ENCODE measurements at places on chromosomes 12 and 14. TPM values are rescaled to one million over a fixed set of nuclear protein-coding genes. Genes with fewer than 3 reads are reported as not detected.

The ANKRD33 gene
- total RNA-seq = 0.21 TPM

The FAIM2 gene
- total RNA-seq = 0.57 TPM

The MIP gene
- not detected for total RNA-seq

GRCh38 chr14:77746064-77746702 lies 14.8 kb downstream of the SNW1 start:
- DNase-seq = no peak

- DNase-seq = no peak
Observed at GRCh38 chr12:73383584-73384222, 1111.5 kb downstream of the TRHDE start.

DNA sequence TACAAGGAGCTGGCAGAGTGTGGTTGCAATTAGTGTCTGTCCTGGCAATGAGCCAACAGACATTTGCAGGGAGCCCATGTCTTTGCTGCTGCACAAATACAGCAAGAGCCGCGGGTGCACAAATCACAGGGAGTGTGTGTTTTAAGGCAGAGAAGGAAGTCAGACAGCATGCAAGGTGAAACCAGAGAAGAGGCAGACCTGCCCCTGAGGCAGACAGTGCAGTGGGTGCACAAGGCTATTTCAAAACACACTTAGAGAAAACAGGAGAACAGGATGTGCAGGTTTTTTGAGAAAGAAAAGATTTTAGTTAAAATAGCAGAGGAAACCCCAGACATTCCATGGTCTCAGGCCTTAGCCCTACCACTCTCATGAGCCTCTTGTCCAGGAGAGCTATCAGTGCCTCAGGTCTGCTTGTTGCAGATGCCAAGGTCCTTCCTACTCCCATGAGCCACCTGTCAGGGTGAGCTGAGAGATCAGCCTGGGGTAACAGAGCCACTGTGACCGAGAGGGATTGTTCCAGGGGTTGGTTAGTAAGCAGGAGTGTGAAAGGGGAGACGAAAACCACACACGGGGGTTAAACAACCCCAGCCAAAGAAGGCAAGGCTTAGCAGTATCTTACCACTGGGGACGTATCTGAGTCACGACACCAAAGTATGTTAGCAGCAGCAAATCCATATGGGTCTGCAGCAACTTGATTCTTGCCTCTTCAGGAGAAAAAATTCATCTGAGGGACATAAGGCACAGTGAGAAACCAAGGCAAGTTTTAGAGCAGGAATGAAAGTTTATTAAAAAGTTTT lies 78.1 kb downstream of the C14orf132 start:
- peak; percentile 46 for DNase-seq

GRCh38 chr12:2343681-2344080 lies 290.9 kb downstream of the CACNA1C start:
- DNase-seq = no peak

The CCDC59 gene
- total RNA-seq = 28.6 TPM

DNA sequence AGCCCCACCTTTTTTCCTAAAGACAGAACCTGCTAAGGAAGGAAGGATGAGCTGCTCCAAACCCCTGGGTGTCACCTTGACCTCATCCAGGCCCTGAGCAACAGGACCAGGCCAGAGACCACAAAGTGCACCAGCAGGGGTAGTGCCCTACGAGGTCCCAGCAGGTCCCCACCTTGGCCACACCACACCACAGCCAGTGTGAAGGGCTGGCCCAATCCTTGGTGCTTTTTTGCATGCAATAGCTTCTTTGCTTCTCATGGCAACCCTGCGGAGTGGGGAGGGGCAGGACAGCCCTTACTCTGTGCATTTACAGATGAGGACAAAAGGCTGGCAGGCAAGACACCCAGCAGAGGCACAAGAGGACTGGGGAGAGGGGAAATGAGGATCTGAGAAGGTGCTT lies 352.6 kb downstream of the BCL11B start:
- DNase-seq = peak; percentile 4

The KLRC2 gene
- not detected for total RNA-seq

The SMOC1 gene
- total RNA-seq = 1.9 TPM

DNA sequence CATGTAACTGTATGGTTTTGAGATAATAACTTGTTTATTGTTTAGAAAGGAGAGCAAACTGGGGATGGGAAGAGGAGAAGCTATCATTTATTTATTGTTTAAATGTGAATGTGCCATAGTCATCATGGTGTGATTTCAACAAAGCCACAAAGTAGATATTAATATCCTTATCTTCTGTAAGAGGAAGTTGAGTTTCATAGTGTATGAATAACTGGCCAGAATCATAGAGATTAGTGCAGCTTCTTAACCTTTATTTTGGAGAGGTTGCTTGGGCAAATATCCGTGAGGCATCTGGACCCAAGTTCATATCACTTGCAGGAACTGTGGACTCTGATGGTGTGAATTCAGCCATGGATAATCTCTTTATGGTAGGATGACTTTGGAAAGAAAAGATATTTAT lies 26.8 kb upstream of the LYZ start:
- no peak for DNase-seq

- no peak for DNase-seq
Observed at GRCh38 chr12:20572451-20572850, 122.7 kb upstream of the SLCO1C1 start.

- DNase-seq = no peak
Observed at GRCh38 chr14:61668282-61668681, 27.0 kb upstream of the HIF1A start.

The ALG10 gene
- 9.4 TPM for total RNA-seq

The MED13L gene
- 329 TPM for total RNA-seq
